ENCODE measurements at places on chromosomes 13 and 19.

GRCh38 chr13:25707726-25708125 is 336.0 kb downstream of the ATP8A2 start:
- no peak for DNase-seq

DNA sequence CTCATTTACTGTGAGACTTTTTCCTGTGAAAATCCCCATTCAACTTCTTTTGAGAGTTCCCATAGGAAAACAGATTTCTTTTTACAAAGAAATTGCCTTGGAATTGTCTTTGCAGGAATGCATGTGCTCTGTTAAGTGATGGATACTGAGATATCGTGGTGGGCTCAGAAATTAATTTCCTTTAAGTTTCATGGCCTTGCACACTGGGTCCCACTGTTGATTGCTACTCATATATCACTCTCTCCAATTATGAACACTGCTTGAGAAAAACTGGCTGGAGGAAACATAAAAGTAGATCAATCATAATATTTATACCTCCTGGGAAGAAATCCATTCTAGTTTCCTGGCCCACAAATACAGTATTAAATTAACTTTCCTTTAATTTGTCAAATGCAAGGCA is 131.3 kb downstream of the OXGR1 start:
- DNase-seq = no peak

DNA sequence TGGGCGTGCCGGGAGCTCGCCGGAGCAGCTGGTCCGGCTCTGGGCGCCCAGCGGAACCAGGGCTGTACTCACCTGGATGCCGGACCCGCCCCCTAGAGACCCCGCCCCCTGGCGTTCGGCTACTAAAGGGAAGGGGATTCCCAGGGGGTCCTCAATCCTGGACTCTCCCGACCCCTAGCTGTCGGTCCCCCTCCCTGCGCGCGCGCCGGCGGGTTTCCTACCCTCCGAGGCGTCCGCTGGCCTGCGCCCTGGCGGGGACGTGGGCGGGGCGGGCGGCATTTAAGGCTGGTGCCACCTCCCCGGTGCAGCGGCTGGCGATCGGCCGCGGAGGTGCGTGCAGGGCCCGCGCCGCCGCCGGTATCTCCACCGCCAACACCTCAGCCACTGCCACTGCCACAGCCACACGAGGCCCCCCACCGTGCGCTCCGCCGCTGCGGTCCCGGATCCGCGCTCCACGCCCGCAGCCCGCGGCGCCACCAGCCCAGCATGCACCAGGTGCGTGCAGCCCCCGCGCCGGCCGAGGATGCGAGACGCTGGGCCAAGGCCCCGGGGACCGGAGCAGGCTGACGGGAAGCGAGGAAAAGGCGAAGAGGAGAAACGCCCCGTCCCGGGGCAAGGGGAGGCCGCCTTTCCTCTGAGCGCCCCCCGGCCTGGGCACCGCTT is at the start of gene ATP12A:
Gene ATP12A (plus strand): TSS at position 151 of the 663 bp plus-strand sequence. CDS start 336 bp downstream, at position 487.
- no peak for DNase-seq

- DNase-seq = no peak
Observed at GRCh38 chr13:41842036-41842620, 118.8 kb downstream of the VWA8 start.

All from putamen (tissue), 1 donor.